NCI-H1092 treated with DMSO at 0.1 percent for 48 hours (cell line): ENCODE measurements at places on chromosomes 12 and 14.

- no peak for DNase-seq
Measured at GRCh38 chr14:49679271-49679670, 8.7 kb downstream of the POLE2 start.

DNA sequence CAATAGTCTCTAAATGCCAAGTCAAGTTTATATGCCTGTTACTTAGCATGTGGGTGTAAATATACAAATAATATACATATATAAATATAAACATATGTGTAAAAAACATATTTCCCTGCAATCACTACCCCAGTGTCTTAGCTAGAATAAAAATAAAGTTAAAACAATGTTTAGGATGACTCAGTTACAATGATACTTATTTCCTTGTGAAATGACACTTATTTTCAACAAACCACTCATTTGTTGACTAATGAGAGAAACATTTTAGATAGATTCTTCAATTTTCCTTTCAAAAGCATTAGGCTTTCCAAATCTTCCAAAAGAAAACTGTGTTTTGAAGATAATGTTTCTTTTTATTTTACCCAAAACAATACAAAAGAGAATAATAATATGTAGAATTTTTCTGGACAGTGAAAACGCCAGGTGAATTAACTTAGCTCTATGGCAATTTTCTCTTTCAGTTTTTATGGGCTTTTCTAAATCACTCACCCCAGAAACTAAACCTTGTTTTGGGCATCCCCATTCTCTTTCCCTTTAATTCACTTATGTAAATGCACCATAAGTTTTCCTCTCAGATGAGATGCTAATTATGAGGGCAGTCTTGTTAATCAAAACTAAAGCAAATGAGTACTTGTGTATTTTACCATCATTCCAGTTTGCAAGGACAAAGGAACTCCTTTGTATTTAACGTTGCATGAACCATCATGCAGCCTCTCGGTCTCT is 465.9 kb downstream of the BCAT1 start:
- no peak for DNase-seq

GRCh38 chr12:52561880-52562449 is 9.0 kb upstream of the KRT71 start:
- DNase-seq, result no peak

GRCh38 chr14:54173802-54174201 is 217.2 kb upstream of the BMP4 start:
- no peak for DNase-seq

- DNase-seq, result no peak
Measured at GRCh38 chr14:56995010-56995409, 184.7 kb upstream of the OTX2 start.

DNA sequence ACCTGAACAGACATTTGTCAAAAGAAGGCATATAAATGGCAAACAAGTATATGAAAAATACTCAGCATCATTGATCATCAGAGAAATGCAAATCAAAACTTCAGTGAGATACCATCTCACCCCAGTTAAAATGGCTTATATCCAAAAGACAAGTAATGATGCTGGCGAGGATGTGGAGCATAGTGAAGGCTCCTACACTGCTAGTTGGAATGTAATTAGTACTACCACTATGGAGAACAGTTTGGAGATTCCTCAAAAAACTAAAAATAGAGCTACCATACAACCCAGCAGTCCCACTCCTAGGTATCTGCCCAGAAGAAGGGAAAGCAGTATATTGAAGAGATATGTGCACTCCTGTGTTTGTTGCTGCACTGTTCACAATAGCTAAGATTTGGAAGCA is 146.1 kb downstream of the TGFB3 start:
- no peak for DNase-seq

- DNase-seq, result no peak
Measured at GRCh38 chr14:34103176-34103575, 152.3 kb upstream of the EGLN3 start.

- DNase-seq, result no peak
Measured at GRCh38 chr12:115402443-115403180, 718.6 kb upstream of the TBX3 start.

DNA sequence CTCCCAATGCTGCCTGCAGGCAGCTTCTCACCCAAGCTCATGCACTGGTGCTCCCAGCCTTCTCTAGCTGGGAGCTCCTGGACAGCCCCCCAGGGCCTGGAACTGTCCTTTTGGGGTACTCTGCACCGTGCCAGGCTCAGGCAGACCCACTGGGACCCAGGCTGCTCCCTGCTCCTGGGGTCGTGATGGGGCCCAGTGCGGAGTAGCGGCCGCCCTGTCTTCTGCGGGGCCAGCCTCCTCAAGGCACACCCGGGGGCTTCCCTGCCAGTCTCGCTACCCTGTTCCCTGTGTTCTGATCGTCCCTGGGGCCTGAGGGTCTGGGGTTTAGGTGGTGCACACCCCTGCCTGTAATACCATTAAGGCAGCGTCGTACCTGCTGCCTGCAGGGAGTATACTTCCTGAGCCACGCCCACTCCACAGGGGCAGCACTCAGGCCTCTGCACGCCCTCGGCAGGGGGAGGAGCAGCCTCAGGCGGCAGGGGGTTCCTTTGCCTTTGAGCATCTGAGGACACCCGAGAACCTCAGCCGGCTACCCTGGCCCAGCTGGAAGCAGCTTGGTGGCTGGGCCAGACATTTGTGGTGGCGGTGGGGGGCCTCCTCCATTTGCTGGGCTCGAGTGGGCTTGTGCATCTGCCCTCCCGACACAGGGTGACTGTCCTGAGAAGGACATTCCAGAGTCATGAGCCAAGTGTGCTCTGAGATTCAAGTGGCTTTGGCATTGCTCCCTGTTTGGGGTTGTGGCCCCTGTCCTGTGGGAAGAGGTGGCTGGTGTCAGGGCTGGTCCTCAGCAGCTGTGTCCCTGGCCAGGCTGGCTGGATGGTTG is 9.2 kb upstream of the CRIP2 start:
- no peak for DNase-seq

GRCh38 chr12:53752192-53752601 is 418 bp upstream of the CISTR start:
- DNase-seq, result no peak

GRCh38 chr12:113291586-113291985 is 43.3 kb downstream of the SLC8B1 start:
- no peak for DNase-seq

GRCh38 chr12:122099856-122100255 is 21.3 kb downstream of the MLXIP start:
- no peak for DNase-seq

GRCh38 chr12:104624529-104624928 is 167.8 kb downstream of the CHST11 start:
- no peak for DNase-seq

DNA sequence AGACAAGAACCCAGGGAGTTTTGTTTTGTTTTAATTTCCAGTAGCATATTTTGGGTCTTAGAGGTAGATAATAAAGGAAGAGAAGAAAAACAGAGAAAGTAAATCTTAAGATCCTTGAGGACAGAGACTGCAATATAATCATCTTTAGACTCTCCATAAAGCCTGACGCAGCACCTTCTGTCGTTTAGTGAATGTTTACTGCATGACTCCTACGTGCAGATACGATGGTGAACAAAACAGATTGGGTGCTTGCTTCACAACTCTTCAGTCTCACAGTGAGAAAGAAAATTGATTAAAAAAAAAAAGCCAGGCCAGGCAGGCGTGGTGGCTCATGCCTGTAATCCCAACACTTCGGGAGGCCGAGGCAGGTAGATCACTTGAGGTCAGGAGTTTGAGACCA is 86.9 kb downstream of the STON2 start:
- no peak for DNase-seq

GRCh38 chr12:75820071-75820470 is 211.5 kb downstream of the PHLDA1 start:
- no peak for DNase-seq

DNA sequence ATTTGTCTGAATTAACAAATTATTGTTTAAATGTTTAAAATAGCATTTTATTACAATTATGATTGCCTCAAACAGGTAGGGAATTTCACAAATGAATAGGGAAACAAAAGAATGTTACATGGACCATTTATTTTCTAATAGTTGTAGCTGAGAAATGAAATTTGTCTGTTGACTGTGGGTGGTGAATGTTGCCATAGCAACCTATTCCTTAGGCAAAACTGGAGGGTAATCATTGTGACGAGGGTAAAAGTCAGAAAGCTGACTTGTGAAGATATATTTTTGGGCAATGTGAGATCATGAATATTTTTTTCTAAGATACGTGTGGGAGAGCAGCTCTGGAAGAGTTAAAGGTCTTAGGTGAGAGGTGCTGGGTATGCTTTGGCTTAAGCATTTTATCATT is 24.2 kb upstream of the CLEC14A start:
- no peak for DNase-seq

DNA sequence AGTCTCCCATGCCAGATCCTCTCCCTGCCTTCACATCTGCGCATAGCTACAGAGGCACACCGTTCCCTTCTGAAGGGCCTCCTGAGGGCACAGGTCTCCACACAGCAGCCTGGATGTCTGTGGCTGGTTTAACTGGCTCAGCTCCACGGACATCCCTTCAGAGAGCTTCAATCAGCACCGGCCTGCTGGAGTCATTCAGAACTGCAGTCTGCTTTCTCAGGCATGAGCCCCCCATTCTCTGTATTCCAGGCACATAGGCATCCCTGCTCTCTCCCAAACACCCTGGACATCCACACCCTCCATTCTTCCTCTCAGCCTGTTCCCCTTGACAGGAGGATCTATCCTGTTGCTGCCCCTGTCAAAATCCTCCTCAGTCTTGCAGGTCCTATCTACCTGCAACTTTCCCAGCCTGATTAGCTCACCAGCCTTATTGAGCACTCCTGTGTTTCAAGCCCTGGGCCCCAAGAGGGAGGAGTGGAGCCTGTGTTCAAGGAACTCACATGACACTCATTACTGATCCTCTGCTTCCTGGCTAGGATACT is 2.9 kb upstream of the DHRS2 start:
- no peak for DNase-seq

DNA sequence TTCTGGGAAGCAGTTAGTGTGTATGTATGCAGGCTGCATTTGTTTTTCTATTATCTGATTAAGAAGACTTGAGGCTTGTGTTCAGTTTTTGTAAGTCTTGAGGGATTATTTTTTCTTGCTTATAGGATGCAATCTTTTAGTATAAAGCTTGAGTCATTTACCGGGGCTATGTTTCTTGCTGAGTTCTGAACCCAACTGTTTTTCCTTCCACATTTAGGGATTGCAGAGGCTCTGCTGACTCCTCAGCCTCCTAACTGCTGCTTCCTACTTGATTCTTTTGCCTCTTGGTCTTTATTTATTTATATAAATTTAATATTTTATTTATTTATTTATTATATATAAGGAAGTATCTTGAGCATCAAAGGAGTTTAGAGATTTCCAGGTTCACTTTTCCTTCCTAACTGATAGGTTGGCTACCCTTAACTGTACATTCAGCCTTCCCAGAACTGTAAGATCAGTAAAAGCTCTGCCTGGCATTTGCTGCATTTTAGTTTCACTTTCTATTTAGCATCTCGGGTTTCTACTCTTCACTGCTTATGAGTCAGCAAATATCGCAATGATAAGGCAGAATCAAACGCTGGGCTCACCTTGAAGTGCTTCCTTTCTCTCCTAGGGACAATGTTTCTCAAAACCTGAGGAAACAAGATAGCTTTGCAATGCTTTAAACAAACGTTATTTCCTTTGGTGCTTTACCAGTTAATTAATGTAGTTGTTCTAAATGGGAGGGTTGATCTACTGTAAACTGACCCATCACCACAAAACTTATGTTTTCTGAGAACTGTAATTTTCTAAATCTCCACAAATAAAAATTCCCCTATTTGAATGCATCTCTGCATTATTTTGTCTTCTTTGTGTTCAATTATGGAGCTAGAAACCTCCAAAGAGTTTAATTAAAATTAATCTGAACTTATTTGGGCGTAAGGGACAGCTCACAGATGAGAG is 1183.7 kb upstream of the TMEM132C start:
- peak; percentile 88 for DNase-seq

GRCh38 chr12:110403976-110404682 is 621 bp upstream of the ANAPC7 start:
- peak; percentile 77 for DNase-seq

- DNase-seq, result peak; percentile 65
Measured at GRCh38 chr12:6866920-6867412, 365 bp upstream of the TPI1 start.

- no peak for DNase-seq
Measured at GRCh38 chr12:12378616-12379015, 21.7 kb downstream of the BORCS5 start.

- no peak for DNase-seq
Measured at GRCh38 chr12:5246196-5246595, 185.7 kb upstream of the NTF3 start.

DNA sequence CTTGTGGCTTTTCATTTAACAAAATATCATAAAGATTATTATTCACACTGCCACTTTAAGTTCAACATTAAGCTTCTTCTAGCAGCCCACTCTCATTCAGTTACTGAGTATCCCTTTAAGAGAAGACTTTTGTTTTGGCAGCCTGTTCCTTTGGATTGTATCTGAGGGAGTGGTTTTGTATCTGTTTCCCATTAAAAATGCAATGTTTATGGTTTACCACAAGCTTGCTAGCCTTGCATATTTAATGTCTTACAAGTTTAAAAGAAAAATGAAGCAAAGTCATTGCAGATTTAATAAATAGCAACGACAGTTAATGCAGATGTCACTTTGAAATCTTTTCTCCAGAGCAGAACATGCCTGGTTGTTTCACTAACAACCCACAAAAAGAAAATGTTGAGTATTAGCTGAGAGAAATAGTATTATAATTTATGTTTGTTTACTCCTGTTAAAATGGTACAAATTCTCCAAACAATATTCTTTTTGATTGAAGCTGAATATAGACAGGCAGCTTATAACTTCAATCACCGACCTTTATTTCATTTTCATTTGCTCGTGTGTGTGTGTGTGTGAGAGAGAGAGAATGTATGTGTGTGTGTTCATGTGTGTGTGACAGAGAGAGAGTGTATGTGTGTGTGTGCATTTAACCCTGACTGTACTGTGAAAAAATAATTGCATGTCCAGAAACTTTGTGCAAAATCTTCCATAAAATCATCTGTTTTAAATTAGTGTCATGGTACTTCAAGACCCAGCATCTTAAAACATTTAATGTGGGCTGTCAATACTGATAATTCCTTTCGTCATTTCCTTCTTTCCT is 1.8 kb downstream of the DCN start:
- no peak for DNase-seq

- no peak for DNase-seq
Measured at GRCh38 chr14:63760014-63760413, 32.1 kb upstream of the SGPP1 start.

DNA sequence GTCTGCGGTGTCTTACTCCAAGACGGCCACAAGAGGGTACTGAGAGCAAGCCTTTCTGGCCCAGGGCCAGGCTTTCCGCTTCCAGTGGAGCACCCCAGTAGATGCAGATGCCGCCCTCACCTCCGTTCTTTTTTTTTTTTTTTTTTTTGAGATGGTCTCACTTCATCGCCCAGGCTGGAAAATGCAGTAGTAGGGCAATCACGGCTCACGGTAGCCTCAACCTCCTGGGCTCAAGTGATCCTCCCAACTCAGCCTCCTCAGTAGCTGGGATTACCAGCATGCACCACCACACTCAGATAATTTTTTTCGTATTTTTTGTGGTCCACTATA is 5.6 kb upstream of the LBHD2 start:
- DNase-seq, result peak; percentile 44

DNA sequence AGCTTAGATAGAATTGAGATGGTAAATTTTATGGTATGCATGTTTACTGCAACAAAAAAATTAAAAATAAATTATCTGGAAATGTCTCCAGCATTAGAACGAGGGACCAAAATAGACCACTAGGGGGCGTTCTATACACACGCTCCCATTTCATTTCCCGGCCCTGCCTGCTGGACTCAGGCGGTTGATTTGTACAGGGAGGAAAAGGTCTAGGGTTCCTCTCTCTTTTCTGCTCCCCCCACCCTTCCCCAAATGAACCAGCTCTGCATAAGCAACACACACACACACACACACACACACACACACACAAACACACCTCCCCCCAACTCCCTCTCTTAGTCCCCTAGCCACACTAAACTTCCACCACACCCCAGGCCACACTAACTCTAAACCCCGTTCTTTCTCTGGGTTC is 7.8 kb upstream of the DTX1 start:
- DNase-seq, result peak; percentile 82
